HT-29 (cell line): ENCODE measurements at places on chromosomes 1 and 21.

DNA sequence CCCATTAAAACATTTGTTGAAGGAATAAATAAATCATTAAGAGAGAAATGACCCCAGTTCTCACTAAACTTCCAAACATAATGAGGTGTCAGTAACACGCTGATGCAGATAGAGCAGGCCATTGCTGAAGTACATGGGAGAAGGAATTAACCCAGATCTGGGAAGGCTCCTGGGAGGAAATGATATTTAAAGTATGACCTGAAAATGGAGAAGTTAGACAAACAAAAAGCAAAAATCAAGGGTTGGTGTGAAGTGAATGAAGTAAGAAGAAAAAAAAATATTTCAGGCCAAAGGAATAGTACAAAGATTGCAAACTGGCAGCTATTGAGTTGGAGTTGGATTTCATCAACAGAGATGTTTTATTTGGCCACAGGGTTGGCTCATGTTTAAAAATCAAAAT lies 71.4 kb downstream of the RGS2 start:
- DNase-seq = no peak

DNA sequence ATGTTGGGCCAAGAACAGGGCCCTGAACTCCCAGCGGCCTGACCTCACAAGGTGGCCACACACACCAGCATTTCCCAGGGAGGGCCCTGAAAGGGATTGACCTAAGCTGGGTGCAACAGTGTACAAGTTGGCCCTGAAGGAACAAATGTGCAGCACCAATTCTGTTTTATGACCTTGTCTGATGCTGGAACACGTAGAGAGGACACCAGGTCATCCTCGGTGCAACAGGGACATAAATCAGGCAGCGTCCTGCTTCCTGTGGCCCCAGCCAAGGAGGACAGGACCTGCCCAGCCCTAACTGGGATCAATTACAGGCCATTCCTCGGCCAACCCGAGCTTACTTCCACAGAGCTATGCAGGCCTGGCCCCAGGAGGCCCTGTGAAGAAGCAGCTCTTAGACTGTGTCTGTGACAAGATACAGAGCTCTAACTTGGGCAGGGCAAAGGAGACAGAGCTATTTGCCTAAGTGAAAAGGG lies 12.8 kb upstream of the PHC2 start:
- DNase-seq = no peak

GRCh38 chr1:117284399-117285215 lies 73.9 kb upstream of the VTCN1 start:
- DNase-seq = peak; percentile 66

DNA sequence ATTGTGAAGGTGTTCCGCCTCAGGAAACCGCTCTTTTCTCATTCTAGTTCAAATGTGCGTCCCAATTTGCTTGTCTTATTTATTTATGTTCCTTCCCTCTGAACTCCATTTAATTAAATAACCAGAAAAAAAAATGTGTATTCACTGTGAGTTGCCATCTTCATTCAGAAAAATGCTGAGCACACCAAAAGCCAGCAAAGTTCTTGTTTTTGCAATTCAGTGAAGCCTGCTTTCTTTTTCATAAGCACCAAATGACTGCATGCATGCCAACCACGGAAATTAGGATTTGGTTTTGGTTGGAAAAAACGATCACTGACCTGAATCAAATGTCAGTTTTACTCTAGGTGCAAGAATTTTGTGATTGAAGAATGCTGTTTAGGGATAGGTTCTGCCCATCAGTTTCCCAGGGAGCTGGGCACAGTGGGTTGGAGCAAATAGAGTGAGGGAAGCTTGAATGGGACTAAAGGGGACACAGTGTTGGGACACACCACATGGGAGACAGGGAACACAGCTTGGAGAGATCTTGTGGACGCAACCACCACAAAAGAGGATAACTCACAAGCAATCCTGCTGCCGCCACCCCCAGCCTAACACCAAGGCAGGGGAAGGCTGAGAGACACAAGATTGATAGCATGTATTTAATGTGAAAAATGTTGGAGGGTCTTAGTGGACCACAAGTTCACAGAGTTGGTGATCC lies 183.4 kb upstream of the GALNT2 start:
- DNase-seq = no peak

DNA sequence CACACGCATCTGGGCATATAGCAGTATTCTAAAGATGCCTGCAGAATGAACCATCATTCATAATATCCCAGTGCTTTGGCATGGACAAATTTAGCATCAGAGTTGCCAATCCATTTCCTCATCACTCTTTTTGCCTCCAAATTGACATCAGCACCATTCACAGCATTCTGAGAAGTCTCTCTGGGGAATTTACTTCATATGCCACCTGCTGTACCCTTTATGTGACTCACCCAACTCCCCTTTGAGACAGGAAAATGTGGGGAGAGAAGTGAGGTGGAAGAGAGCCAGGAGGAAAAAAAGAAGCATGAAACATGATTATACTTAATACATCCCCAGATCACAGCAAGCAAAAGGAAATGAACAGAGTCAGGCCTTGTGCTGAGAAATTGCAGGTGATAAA lies 37.4 kb downstream of the RAB3B start:
- DNase-seq = no peak

DNA sequence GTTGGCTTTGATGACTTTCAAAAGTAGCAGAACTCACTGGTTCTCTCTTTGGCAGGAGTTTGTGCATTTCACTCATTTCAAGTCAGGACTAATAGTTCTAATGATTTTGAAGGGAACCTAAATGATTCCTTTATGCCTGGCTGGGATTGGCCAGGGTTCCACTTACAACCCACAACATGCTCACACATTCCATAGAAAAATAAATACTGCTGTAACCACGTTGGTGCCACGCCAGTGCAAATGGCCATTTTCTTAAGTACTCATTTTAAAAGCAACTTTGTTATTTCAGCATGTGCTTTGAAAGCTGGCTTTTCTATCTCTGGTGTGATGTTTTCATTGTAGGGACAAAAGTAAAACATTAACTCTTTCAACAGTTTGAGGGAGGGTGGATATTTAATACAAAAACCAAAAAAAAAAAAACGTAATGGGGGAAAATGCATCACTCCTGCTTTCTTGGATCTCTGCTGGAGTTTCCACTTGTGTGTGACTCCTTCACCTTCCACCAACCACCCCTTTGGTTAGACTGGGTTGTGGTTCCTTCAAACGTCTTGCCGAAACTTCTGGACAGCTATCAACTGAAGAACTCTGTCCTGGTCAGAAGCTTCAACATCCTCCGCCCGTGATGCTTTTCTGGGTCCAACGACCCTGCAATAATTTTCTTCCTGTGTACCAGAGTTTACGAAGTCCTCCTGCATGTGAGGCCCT lies 300.4 kb upstream of the RUNX1 start:
- no peak for DNase-seq

DNA sequence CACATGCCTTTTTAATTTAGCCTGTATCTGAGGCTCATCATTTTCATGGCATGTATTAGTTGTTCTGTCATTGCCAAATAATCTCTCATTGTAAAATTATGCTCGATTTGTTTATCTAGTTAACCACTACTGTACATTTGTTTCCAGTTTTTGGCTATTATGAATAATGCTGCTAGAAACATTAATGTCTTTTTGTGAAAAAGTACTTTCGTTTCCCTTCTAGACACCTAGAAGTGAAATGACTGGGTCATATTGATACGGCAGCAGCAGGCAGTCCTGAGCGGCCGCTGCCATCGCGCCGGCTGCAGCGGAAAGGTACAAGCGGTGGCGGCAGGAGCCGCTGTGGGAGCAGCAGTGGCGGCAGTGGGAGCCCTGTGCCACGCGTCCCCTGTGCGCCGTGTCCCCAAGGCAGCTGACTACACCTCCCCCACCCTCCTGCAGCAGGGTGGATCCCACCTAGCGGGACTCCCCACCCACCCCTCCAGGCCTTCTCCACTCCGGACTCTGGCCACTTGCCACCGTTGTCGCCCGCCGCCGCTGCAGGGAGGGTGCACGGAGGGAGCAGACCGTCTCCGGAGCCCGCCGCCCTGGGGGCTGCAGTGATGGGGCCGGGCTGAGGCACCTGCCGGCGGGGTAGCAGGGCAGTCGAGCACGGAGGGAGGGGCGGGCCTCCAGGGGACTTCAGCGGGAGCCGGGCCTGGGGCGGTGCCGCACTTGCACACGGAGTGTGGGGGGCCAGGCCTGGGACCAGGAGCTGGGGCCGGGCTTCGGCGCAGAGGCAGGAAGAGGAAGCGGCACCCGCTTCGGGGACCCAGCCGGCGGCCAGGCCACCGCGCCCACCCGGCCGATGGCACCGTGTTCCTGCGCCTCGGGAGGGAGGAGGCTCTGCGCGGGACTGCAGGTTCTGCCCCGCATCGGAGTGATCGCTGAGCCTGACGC lies 66.8 kb upstream of the RGS7 start:
- no peak for DNase-seq

DNA sequence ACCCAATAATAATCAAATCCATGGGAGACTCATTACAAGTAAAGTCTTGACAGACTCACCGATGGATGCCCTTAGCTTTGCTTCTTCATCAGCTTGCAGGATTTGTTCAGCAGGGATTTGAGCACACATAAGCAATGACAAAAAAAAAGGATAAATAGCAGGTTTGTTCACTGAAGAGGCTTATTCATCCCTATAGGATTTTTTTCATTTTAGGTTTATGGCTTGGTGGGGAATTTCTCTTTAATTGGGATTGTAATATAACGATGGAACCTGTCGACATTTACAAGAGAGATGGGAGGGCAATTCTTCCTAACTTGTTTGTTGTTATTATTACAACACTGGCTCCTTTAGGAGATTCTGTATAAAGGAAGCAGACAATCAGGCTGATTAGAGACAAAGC lies 649.1 kb upstream of the PLXNA2 start:
- DNase-seq = no peak

- DNase-seq = no peak
These were observed 97.2 kb downstream of the WDR64 start for GRCh38 chr1:241749041-241749944.

GRCh38 chr21:14241297-14241696 lies 25.3 kb downstream of the RBM11 start:
- DNase-seq = no peak

GRCh38 chr21:38948377-38949069 lies 142.8 kb downstream of the ETS2 start:
- no peak for DNase-seq

- DNase-seq = no peak
These were observed 13.8 kb upstream of the IL22RA1 start for GRCh38 chr1:24156542-24157260.

- DNase-seq = peak; percentile 57
These were observed 40.4 kb upstream of the EIF4G3 start for GRCh38 chr1:21216835-21217811.

DNA sequence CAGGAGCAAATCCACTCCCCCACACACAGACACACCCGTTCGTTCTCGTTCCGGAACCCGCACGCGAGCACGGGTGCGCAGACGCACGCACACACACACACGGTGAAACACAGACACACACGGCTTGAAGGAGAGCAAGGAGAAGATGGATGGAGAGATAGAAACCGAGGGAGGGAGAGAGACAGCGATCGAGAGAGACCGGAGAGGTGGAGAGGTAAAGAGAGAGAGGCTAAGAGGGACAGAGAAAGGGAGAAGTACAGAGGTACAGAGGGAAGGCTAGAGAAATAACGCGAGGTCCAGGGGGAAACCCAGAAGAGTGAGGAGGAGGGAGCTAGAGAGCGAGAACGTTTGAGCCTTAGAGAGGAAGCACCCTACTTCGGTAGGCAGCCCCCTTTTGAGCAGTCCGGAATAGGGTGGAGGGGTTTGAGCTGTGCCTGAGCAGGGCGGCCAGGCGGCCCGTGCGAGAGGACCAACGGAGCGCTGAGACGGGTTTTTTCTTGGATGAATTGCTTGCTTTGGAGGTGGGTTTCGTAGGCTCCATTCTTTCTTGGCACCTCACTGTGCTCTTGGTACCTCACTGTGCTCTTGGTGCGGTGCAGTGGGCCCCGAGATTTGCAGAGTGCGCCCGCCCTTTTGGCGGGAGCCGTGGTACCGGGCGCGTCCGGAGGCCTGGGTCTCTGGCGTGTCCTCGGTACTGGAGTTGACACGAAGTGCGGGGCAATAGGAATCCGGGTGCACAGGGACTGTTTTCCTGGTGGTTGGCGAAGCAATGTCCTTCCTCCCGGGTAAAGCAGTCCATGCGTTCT lies 88.4 kb upstream of the RHOU start:
- peak; percentile 73 for DNase-seq

DNA sequence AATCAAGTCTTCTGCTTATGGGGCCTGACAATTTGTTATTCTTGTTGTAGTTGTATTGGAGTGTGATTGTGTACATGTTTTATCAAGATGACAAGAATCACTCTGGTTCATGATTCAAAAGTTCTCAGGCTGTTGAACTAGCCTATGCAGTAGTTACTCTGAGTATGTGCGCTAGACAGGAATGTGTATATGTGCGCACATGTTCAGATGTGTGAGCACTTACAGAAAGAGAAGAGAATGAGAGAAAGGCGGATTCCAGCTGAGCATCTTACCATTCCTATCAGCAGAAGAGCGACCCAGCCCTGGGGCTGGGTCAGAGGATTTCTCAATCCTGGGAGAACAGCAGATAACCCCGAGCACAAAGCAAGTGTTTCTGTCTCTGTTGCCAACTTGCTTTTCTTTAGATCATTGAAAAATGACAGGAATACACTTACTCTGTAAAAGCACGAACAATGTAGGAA lies 110.8 kb upstream of the HOOK1 start:
- no peak for DNase-seq

- no peak for DNase-seq
These were observed 104.7 kb upstream of the KIAA0040 start for GRCh38 chr1:175297291-175297690.

- DNase-seq = peak; percentile 53
These were observed at the start of gene TFAP2E for GRCh38 chr1:35573198-35574124. TFAP2E (plus strand) TSS chr1:35573314; CDS start chr1:35573578, 264 bp downstream.

DNA sequence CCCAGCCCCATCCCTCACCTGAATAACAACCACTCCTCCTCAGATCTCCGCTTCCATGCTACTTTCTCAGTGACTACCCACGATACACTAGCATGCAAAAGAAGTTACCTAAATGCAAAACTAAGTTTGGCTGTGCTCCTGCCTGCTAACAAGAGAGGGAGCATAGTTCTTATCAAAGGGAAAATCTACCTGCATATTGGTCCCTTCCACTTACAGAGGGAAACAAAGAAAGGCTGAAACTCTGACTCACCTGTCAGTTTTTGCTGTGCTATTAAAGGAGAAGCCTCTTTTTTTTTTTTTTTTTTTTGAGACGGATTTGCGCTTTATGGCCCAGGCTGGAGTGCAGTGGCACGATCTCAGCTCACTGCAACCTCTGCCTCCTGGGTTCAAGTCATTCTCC lies 43.8 kb upstream of the RAVER2 start:
- no peak for DNase-seq

DNA sequence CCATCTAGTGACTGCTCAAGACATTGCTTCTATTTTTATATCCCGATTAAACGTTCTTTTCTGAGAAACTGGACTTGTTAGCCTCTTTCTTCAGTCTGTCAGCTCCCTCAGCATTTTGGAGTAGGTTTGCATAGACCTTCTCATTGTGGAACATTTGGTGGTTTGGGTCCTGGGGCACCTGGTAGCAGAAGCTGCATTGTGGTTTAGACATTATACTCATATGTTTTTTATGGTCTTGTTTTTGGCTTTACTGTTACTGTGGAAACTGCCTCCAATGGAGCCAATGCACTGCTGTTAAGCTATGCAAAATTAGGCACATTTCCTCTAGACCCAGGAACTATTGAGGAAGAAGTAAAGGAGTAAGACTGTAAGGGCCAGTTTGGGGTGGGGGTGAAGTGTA lies 36.7 kb upstream of the LRRC8B start:
- DNase-seq = no peak

- DNase-seq = no peak
These were observed 1.9 kb upstream of the AMY2B start for GRCh38 chr1:103569493-103569892.
